ENCODE measurements at places on chromosomes 3 and 15.

GRCh38 chr15:101048176-101048575, 129.0 kb downstream of the LRRK1 start:
- DNase-seq: no peak

- no peak for DNase-seq
Observed at GRCh38 chr15:89171136-89172072, 50.0 kb downstream of the RLBP1 start.

GRCh38 chr3:128067489-128067888, 15.3 kb downstream of the SEC61A1 start:
- no peak for DNase-seq

- no peak for DNase-seq
Observed at GRCh38 chr15:71804226-71804625, 6.1 kb upstream of the NR2E3 start.

GRCh38 chr3:186375443-186375842, 13.4 kb upstream of the DGKG start:
- DNase-seq: no peak

GRCh38 chr3:73719861-73720260, 95.1 kb upstream of the PDZRN3 start:
- DNase-seq: no peak

DNA sequence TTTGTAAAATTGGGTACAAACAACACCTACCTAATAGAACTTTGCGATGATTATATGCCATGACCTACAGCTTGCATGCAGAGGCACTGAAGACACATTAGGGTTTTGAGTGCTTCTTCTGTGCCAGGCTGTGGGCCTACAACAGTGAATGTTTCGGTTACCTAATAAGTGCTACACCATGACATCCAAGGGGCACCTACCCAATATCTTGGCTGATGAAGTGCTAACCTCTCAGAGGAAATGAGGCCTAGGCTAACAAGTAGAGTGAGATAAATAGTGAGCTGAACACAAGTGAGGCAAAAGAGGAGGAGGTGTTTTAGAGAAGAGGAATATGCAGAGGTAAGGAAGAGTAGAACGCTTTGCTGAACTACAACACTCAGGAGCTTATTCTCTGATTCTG, 12.2 kb upstream of the RASGRP1 start:
- no peak for DNase-seq

GRCh38 chr3:105613120-105613519, 246.4 kb downstream of the ALCAM start:
- no peak for DNase-seq

GRCh38 chr15:41048852-41049251, 67.2 kb downstream of the INO80 start:
- no peak for DNase-seq

GRCh38 chr3:67064105-67064504, 66.0 kb downstream of the KBTBD8 start:
- no peak for DNase-seq

DNA sequence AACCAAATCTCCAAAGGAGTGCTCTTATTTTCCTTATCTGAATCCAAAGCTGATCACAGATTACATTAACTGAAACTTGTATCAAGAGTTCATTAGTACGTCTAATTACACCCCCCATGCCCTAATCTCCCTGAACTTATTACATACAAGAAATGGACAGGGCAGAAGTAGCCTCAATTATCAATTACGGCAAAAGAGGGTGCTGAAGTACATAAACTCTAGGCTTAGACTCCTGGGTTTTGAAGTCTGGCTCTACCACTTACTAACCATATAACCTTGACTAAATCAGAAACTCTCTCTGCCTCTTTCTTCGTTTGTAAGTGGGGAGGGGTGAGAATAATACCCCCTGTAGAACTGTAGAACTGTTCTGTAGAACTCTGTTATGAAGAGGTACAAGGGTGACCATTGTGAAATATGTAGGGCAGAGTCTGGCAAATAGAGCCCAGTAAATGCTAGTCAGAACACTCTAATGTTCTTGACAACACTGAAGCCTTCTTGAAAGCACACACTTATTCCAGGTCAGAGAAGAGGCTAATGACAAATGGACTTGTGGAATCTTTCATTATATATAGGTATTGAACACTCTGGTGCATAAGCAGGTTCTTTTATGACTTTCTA, 19.6 kb upstream of the OR5K4 start:
- no peak for DNase-seq

DNA sequence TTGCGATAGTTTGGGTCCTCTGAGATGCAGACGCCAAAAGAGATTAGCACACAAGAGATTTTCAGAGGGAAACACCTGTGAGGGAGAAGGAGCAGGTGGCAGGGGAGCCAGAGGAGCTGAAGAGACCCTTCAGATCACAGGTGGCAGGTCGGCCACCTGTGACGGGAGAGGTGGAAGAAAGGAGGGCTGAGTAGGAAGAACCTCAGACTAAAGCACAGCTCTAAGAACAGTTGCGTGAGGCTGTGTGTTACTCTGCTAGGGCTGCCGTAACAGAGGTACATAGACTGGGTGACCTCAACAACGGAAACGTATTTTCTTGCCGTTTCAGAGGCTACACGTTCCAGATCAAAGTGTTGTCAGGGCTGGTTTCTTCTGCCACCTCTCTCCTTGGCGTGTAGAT, 38.5 kb downstream of the C2CD4A start:
- peak; percentile 30 for DNase-seq

DNA sequence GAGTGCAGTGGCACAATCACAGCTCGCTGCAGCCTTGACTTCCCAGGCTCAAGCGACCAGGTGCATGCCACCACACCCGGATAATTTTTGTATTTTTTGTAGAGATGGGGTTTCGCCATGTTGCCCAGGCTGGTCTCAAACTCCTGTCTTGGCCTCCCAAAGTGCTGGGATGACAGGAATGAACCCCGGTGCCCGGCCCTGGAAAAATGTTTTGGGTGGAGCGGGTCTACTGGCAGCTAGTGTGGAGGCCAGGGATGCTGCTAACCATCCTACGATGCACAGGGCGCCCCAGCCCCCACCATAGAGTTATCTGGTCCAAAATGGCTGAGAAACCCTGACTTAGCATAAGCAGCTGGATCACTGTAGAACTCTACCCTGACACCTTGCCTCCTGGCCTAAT, 35.4 kb downstream of the NIPA2 start:
- no peak for DNase-seq

- no peak for DNase-seq
Observed at GRCh38 chr3:72977060-72977808, 19.4 kb upstream of the PPP4R2 start.

DNA sequence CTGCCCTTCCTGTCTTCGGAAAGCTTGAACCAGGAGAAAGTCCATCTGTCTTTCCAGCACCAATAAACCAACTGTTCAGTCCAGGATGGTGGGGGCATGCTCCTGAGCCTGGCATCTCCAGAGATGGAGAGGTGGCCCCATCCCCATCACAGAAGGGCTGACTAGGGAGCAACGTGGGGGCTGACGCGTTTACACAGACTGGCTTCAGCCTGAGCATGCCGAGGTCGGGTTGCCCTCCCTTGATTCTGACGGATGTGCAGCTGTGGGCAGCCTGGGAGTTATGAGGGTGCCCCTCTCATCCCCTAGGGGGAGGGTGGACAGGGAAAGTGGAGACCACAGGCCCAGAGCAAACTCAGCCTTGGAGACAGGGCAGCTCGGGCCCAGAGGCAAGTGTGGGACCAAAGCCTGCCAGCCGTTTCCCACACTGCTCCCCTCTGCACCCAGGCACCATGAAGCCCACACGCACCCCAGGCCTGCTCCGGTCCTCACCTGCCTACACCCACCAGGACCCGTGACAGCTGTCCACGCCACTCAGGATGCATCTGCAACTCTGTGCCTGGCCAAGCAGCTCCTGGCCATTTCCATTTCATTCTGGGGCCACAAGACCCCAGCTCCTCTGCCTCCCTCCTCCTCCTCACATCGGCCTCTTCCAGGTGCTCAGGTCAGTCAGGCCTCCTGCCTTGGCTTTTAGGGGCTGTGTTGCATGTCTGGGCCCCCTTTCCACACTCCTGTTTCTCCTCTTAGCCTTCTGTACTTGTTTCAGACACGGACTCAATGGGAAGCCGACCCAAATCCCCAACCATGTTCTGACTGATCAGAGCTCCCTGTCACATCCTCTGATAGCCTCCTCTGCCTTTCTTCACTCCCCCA, 48.2 kb upstream of the SLC41A3 start:
- DNase-seq: no peak

GRCh38 chr3:99751649-99752048, 66.0 kb upstream of the CMSS1 start:
- DNase-seq: no peak

DNA sequence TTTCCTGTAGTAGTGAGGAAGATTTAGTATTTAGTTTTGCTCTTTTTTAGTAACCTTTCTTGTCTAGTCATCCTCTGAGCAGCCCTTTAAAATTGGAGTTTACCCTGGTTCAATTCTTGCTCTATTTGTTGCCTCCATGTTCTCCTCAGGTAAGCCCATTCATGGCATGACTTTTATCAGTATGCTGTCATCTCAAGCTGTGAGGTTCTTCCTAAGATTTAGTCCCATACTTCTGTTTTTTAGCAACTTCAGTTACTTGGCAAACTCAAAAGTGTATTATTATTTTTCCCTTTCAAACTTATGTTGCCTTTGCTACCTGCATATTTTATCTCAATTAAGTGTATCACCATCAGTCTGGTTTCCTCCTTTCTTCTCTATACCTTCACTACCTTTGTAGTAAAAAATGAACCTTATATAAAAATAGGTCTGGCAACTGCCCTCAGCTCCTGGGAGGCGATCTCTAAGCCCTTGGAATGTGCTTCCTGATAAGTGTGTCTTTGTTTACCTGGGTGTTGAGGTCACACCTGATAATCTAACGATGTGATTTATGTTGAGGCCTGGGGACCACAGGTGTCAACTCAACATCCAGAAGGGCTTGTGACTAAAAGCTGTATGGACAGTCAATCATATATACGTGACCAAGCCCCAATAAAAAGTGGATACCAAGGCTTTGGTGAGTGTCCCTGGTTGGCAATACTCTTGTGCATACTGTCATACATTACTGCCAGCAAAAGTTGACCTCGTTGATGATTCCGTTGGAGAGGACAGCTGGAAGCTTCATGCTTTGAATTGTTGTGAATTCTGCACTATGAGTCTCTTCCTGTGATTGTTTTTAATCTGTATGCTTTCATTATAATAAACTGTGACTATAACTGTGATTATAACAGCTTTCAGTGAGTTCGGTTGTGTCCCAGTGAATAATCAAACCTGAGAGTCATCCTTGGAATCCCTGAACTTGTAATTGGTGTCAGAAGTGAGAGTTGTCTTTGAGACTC, 3.9 kb downstream of the NSUN3 start:
- no peak for DNase-seq

GRCh38 chr3:7978087-7978422, 523.6 kb upstream of the LMCD1 start:
- no peak for DNase-seq

GRCh38 chr3:134066651-134067530, 37.2 kb upstream of the SLCO2A1 start:
- no peak for DNase-seq

DNA sequence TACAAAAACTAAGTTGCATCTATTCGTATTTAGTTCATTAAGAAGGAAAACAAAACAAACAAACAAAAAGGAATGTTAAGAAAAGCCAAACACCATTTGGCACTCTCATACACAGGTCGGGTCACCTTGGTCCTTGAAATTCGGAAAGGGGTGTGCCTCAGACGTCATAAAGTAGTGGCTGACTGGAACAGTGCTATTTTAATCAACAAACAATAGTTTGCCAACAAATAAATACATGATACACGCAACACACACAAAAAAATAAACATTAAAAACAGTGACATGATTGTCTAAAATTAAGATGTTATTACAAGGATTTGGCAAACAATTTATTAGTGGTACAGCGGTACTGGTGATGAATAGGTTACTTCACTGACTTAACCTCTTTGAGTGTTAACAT, 579.6 kb downstream of the MECOM start:
- DNase-seq: no peak

DNA sequence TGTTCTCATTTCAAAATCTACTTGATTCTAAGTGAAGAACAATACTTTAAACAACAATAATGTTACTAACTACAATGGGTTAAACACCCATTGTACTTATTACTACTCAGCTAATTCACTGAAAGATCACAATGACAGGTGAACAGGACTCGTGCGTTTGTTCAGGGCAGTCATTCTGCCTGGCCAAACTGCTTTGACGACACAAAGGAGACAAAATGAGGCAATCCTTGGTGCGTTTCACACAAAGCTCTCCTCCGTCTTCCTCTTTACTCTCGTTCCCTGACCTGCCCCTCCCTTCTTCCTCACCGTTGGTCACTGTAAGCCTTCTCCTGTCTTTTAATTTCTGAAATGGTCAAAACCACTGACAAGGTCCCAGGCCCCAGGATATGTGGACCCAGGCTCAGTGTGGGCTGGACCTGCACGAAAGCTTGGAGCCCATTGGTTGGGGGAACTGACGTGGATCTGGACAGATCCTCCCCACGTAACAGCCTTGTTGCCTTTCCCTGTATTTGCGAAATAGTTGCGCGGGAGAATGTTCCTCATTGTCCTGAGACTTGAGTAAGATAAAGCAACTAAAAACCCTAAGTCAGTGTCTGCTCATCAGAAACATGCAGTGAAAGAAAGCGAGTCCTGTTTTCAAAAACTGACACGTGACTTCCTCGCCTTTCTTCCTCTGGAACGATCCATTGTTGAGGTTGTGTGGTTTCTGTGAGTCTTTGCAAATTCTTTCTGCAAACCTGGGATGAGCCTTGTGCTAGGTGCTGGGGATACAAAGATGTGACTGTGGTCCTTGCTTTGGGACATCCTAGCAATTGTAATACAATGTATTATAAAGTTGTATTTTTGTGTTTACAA, 147.1 kb upstream of the RGMA start:
- DNase-seq: no peak

DNA sequence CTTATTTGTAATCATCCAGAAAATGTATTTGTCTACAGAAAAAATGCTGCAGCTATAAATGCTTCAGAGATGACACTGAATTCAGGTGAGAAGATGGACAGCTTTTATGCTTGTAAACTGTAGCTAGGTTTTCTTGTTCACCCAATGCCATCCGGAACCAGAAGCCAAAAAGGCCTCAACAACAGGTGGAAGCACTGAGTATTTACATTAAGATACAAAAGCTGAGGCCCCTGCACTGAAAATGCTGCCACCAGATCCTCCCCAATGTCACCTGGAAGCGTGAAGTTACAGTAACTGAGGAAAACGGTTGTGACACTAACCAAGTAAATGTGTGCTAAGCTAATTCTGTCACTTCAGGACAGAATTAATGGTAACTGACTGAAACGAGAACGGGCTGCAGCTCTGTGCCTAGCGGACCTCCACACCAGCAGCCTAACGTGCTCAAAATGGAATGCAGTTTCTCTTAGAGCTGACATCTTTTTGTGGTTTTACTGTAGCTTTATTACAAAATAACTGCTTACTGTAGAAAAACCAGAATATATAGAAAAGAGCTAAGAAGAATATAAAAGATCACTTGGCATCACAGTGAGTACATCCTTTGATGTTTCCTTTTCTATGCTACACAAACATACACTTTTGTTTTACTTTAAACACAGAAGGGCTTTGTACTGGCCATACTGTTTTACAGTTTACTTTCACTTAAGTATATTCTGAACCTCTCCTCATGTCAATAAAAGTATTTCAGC, 7.6 kb downstream of the CHSY1 start:
- DNase-seq: no peak

GRCh38 chr15:100779331-100780207, 100.1 kb upstream of the ALDH1A3 start:
- no peak for DNase-seq

- DNase-seq: no peak
Observed at GRCh38 chr3:122936335-122936734, 91.2 kb downstream of the SEMA5B start.
